Osteocyte (in vitro differentiated cells): ENCODE measurements at places on chromosomes 1 and 21. TPM values are rescaled to one million over a fixed set of nuclear protein-coding genes. Genes with fewer than 3 reads are reported as not detected.
A peak's percentile ranks its signal among the peaks of the same experiment; 100 is the strongest.

DNA sequence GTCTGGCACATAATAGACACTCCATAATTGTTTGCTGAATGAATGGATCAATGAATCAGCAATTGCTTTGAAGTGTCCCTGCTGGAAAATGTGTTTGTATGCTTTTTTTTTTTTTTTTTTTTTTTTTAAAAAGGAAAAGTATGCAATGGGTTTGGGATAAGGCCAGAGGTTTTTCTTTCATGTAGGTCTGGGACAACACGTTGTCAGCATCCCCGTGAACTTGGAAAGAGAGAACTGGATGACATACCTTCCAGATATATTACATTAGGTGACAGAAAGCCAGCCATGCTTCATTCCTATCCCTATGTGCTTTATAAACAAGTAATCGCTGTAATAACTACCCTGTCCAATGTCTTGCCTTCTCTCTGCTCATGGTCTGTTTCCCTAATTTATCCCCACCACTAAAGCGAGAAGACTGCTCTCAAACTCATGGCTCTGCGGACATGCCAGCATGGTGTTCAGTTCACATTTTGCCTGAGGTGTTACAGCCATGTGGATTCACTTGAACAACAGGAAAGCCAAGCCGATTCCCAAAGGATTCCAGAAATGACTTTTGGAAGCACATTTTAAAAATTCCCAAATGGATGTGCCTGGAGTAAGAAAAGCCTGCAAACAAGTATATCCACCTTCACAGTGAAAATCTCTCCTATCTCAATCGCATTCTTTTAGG lies 34.8 kb upstream of the GREM2 start:
- no peak overlapping the region for H3K4me3 ChIP-seq
- H3K4me1 ChIP-seq: peaks cover 7% of the 10 kb centered on the region
- no peak for DNase-seq
- H3K36me3 ChIP-seq: no peaks in the 10 kb centered on the region

GRCh38 chr1:6419804-6420453 lies at the start of gene HES2:
Gene HES2 (minus strand): TSS chr1:6419919. CDS start chr1:6419820, 99 bp downstream.
- peaks cover 22% of the 10 kb centered on the region for H3K4me1 ChIP-seq
- no peaks in the 10 kb centered on the region for H3K36me3 ChIP-seq
- no peak for DNase-seq
- H3K27me3 ChIP-seq: peaks cover 64% of the 10 kb centered on the region
- no peak within 1 kb of the TSS for H3K27ac ChIP-seq

- peaks cover 7% of the 10 kb centered on the region for H3K27me3 ChIP-seq
- DNase-seq: no peak
- no peak overlapping the region for H3K4me3 ChIP-seq
Measured at GRCh38 chr1:219757890-219758289, 145.0 kb upstream of the ZC3H11B start.

- no peaks in the 10 kb centered on the region for H3K27me3 ChIP-seq
- H3K4me3 ChIP-seq: no peak overlapping the region
- peak overlapping the region; percentile 11 for H3K27ac ChIP-seq
- H3K36me3 ChIP-seq: no peaks in the 10 kb centered on the region
- peaks cover 51% of the 10 kb centered on the region for H3K4me1 ChIP-seq
Measured at GRCh38 chr1:77671836-77672235, 10.6 kb downstream of the ZZZ3 start.

GRCh38 chr1:76033800-76034475 lies 40.6 kb upstream of the ST6GALNAC3 start:
- no peak overlapping the region for H3K4me3 ChIP-seq
- H3K4me1 ChIP-seq: peaks cover 7% of the 10 kb centered on the region
- no peak overlapping the region for H3K27ac ChIP-seq
- no peak for DNase-seq

GRCh38 chr1:175178056-175178455 lies 14.5 kb downstream of the KIAA0040 start:
- DNase-seq: no peak
- no peak overlapping the region for H3K4me3 ChIP-seq
- no peaks in the 10 kb centered on the region for H3K4me1 ChIP-seq

The RNU1-3 gene
- 2,650 and 2,859 TPM in 2 replicates for total RNA-seq

The TMPRSS2 gene
- 0.21 and 1.7 TPM in 2 replicates for total RNA-seq

The TRIM17 gene
- 1.3 and 1.8 TPM in 2 replicates for total RNA-seq

The TSPAN1 gene
- total RNA-seq: 0.68 and 0.91 TPM in 2 replicates

The LINGO4 gene
- total RNA-seq: not detected in 2 replicates
